Lower lobe of right lung (tissue), 2 donors: ENCODE measurements at places on chromosomes 2 and 18. TPM values are rescaled to one million over a fixed set of nuclear protein-coding genes. Genes with fewer than 3 reads are reported as not detected.

The MSTN gene
- 0.18 TPM for total RNA-seq

DNA sequence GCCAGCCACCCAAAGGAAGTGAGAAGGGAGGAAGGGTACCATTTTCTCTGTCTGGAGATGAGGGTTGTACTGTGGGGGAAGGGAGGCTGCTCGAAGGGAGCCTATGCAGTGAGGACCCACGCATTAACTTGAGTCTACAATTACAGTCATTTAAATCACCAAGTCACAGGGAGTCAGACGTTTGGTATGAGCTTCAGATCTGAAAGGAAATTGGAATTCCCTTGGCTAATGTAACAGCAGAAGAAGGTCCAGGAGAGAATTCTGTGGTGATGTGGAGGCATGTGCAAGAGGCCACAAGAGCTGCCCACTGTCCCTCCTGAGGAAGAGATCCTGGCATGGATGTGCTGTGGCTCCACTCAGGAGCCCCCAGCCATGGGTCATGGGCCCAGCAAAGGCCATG, 22.5 kb downstream of the DAPL1 start:
- H3K27me3 ChIP-seq, result no peaks in the 10 kb centered on the region
- H3K27ac ChIP-seq, result no peak overlapping the region
- no peak overlapping the region for H3K4me3 ChIP-seq
- no peak for DNase-seq
- H3K4me1 ChIP-seq, result no peaks in the 10 kb centered on the region
- no peaks in the 10 kb centered on the region for H3K36me3 ChIP-seq

GRCh38 chr18:75123113-75123512, 85.8 kb downstream of the PTGR3 start:
- H3K4me3 ChIP-seq, result no peak overlapping the region
- H3K27ac ChIP-seq, result no peak overlapping the region
- H3K4me1 ChIP-seq, result no peaks in the 10 kb centered on the region
- no peak for DNase-seq
- no peaks in the 10 kb centered on the region for H3K27me3 ChIP-seq
- H3K36me3 ChIP-seq, result no peaks in the 10 kb centered on the region

The PTMA gene
- total RNA-seq, result 729 TPM

The SLC5A7 gene
- 0.30 TPM for total RNA-seq
